Activated T-helper 1 cell treated with anti-CD3 and anti-CD28 coated beads, Interleukin-12 subunit alpha, Interleukin-12 subunit beta, Interleukin-2, Interleukin-4 antibody, amounts not matched to agents 30 ng/mL and 10 ng/mL and 1 ng/mL, durations not matched to agents 14 hours and 24 hours and 36 hours (primary cell): ENCODE measurements at places on chromosomes 5 and 9. TPM values are rescaled to one million over a fixed set of nuclear protein-coding genes. Genes with fewer than 3 reads are reported as not detected.

SPATA6L gene
- not detected in 2 replicates for total RNA-seq

GRCh38 chr9:1102642-1102970 is 52.4 kb downstream of the DMRT2 start:
- no peak overlapping the region for H3K4me3 ChIP-seq
- no peak overlapping the region for H3K27ac ChIP-seq
- peaks cover 12% of the 10 kb centered on the region for H3K27me3 ChIP-seq
- no peaks in the 10 kb centered on the region for H3K4me1 ChIP-seq

GRCh38 chr5:5598547-5599113 is 176.2 kb downstream of the ICE1 start:
- no peak for DNase-seq
- H3K27me3 ChIP-seq = peaks cover 2% of the 10 kb centered on the region
- H3K36me3 ChIP-seq = no peaks in the 10 kb centered on the region

- DNase-seq = no peak
- no peak overlapping the region for H3K4me3 ChIP-seq
- no peaks in the 10 kb centered on the region for H3K4me1 ChIP-seq
- H3K36me3 ChIP-seq = peaks cover 10% of the 10 kb centered on the region
These were observed 39.9 kb downstream of the ERP44 start for GRCh38 chr9:100058699-100059579.

- no peak for DNase-seq
- H3K4me3 ChIP-seq = no peak overlapping the region
- peaks cover 31% of the 10 kb centered on the region for H3K4me1 ChIP-seq
- H3K36me3 ChIP-seq = no peaks in the 10 kb centered on the region
These were observed 41.2 kb upstream of the SPRY4 start for GRCh38 chr5:142366007-142366406.
